CD4-positive, alpha-beta T cell treated with Interleukin-12 subunit alpha and Interleukin-12 subunit beta, for 1 hour (primary cell): ENCODE measurements at places on chromosomes 2 and 18.

DNA sequence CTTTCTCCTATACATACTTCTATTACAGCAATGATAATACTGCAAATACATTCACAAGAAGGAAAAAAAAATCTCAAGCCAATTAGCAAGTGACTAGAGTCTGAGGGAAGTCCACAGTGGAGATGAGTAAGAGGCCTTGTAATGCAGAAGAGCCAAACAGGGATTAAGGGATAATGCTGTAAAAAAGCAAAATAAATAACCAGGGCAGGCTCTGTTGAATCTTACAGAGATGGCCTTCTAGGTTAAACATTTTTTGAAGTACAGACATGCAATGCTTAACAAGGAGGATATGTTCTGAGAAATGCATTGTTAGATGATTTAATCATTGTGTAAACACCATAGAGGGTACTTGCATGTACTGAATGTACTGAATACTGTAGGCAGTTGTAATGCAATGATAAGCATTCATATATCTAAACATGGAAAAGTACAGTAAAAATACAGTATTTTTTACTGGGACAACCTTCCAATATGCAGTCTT lies 122.1 kb upstream of the RMDN2 start:
- DNase-seq = no peak

- DNase-seq = no peak
Measured at GRCh38 chr2:188042412-188042811, 249.3 kb upstream of the GULP1 start.

GRCh38 chr18:45726603-45727002 lies 2.6 kb downstream of the SLC14A1 start:
- DNase-seq = no peak

DNA sequence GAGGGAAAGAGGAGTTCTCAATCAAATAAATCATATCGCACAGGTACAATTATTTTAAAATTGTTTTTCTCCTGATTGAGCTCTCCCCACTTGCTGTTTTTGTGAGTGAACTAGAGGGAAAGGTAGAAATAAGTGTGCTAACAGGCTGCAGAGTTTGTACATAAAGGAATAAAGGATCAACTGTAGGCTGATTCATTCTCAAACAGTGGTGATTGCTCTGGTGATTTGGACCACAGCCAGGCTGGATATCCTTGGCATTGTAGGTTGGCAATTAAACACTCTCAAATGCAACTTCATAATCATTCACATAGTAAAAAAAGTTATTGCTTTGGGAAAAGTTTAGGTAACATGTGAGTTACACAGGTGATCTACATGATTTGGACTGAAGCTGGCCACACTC lies 29.8 kb downstream of the LRP1B start:
- no peak for DNase-seq

DNA sequence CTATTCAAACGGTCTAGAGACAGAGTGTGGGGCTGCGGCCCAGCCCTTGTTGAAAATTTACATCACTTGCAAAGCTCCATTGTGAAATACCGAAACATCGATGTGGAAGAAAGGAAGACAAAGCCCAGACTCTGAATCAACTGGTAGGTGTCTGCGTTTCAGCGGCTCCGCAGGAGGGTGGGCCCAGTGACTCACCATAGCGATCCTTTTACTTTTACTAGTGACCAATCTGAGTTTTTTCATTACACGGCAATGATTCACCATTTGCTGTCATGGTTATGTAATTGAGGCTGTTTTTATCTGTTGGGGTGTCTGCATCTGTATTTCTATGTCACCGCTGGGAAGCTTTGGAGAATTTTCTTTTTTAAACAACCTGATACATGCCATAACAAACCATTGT lies 66.6 kb upstream of the ODC1 start:
- no peak for DNase-seq

DNA sequence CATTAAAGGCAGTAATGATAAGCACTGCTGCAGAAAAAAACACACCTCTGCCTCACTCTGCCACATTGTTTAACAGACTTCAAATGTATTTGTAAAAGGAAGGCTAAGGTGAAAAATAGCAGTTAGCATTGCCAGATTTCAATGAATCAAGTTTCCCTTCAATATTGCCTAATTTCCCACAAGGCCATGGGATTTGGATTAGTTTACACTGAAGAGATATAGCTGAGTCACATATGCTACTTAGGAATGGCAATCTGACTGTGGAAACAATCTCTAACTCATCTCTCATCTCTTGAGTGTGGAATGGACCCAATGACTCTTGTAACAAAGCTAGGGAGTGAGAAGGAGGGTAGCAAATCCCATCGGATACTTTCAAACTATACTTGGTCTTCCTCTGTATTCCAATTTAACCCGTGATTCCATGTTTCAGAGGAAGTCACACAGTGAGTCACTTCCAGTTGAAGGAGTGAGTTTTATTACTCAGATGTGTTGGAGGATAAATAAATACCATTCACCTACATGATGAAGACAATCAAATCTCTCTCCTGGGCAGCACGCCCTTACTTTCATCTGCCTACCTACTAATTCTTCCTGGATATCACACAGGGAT lies 5.1 kb downstream of the B4GALT6 start:
- no peak for DNase-seq

- DNase-seq = no peak
Measured at GRCh38 chr2:241161646-241162281, 11.5 kb downstream of the PPP1R7 start.

DNA sequence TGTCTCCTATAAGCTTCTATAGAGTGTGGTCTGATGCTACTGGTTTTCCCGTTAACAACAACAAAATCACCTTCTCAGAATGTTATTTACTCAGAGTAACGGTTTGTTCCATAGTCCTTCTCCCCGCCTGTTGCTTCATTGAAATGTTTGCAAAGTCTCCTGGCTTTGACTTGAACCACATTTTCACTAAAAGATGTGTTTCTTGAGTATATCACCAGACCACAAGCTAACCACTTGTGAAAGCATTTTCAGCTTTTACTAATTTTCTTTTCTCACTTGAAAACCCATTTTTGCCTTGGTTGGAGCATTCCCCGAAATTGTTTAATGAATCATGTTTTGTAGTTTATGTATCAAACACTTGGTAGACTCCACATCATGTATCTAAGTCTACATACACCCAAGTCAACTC lies 121.2 kb downstream of the DPP4 start:
- DNase-seq = peak; percentile 38

GRCh38 chr2:88807237-88807962 lies 115.9 kb downstream of the RPIA start:
- DNase-seq = no peak

DNA sequence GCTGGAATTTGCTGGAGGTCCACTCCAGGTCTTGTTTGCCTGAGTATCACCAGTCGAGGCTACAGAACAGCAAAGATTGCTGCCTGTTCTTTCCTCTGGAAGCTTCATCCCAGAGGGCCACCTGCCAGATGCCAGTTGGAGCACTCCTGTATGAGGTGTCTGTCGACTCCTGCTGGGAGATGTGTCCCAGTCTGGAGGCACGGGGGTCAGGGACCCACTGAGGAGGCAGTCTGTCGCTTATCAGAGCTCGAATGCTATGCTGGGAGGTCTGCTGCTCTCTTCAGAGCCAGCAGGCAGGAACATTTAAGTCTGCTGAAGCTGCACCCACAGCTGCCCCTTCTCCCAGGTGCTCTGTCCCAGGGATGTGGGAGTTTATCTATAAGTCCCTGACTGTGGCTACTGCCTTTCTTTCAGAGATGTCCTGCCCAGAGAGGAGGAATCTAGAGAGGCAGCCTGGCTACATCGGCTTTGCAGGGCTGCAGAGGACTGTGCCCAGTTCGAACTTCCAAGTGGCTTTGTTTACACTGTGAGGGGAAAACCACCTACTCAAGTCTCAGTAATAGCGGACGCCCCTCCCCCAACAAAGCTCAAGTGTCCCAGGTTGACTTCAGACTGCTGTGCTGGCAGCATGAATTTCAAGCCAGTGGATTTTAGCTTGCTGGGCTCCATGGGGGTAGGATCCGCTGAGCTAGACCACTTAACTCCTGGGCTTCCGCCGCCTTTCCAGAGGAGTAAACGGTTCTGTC lies 301.1 kb downstream of the ERBB4 start:
- DNase-seq = no peak

- no peak for DNase-seq
Measured at GRCh38 chr2:14700753-14701152, 68.2 kb downstream of the LRATD1 start.

GRCh38 chr2:65566617-65567016 lies 134.2 kb upstream of the SPRED2 start:
- DNase-seq = no peak

DNA sequence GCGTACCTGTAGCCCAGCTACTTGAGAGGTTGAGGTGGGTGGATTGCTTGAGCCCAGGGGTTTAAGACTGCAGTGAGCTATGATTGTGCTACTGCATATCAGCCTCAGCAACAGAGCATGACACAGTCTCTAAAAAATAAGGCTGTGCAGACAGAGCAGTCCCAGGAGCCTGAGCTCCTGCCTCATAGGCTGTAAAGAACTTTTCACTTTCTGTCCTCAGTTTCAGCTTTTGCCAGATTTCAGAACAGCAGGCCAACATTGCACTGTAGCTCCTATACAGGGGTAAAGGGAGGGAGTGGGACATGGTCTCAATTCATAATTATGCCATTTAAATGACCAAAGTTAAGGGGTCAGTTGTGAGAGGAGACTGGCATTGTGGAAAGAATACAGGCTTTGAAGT lies 150.6 kb downstream of the GALNT1 start:
- no peak for DNase-seq

- no peak for DNase-seq
Measured at GRCh38 chr2:23482607-23483006, 97.6 kb downstream of the KLHL29 start.

DNA sequence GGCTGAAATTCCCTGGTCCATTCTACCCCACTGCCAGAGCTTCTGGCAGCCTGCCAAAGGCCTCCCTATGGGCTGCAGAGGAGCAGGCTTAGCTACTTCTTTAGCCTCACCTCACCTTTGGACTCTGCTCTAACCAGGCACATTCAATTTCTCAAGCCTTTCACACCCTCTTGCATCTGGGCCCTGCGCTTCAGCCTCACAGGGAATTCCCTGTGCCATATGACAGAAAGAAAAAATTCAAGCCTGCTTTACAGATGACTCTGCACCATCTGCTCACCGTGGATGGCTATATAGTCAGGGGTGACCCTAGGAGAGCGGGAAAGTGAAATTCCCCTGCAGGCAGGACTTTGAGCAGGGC lies 62.5 kb downstream of the REEP1 start:
- no peak for DNase-seq
